ENCODE measurements at places on chromosomes 7 and 10.

- DNase-seq = no peak
These were observed 12.6 kb downstream of the FFAR4 start for GRCh38 chr10:93579089-93579488.

DNA sequence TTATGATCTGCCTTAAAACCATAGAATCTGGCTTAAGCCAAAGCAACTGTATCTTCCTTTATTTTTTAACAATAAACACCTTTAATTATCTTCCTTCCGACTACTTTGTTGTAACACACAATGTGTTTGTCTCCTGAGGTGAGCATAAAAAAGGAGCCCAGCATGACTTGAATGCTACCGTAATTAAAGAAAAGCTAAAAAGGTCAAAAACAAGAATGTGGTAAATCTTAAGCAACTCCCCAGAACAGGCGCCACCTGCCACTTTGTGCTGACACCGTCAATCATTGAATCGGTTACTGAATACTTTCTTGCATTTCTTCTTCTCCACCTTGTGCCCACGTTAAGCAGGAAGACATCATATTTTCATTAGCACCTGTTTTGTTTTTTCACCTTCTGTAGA is 569.9 kb upstream of the C7orf33 start:
- DNase-seq = no peak

DNA sequence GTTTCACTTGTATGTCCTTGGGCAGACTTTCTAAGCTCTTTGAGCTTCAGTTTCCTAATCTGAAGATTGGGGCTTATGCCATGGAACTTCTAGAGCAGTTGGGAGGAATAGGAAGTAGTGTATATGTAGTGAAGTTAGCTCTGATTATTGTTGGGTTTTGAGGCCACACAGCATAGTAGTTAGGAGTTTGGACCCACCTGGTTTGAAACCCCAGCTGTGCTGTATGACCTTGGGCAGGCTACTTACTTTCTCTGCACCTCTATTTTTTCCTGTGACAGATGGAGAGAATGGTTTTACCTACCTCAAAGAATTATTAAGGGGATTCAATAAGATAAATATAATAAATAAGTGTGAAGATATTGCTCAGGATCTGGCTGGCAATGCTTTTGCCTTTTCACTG is 61.4 kb upstream of the ADRB1 start:
- no peak for DNase-seq

DNA sequence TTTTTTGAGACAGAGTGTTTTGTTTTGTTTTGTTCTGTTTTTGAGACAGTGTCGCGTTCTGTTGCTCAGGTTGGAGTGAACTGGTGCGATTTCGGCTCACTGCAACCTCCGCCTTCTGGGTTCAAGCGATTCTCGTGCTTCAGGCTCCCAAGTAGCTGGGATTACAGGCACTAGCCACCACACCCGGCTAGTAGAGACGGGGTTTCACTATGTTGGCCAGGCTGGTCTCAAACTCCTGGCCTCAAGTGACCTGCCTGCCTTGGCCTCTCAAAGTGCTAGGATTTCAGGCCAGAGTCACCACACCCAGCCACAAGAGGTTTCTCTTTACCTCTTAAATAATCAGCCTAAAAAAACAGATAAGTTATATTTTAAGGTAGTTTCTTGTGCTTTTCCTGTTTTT is 8.7 kb upstream of the ARHGAP12 start:
- no peak for DNase-seq

DNA sequence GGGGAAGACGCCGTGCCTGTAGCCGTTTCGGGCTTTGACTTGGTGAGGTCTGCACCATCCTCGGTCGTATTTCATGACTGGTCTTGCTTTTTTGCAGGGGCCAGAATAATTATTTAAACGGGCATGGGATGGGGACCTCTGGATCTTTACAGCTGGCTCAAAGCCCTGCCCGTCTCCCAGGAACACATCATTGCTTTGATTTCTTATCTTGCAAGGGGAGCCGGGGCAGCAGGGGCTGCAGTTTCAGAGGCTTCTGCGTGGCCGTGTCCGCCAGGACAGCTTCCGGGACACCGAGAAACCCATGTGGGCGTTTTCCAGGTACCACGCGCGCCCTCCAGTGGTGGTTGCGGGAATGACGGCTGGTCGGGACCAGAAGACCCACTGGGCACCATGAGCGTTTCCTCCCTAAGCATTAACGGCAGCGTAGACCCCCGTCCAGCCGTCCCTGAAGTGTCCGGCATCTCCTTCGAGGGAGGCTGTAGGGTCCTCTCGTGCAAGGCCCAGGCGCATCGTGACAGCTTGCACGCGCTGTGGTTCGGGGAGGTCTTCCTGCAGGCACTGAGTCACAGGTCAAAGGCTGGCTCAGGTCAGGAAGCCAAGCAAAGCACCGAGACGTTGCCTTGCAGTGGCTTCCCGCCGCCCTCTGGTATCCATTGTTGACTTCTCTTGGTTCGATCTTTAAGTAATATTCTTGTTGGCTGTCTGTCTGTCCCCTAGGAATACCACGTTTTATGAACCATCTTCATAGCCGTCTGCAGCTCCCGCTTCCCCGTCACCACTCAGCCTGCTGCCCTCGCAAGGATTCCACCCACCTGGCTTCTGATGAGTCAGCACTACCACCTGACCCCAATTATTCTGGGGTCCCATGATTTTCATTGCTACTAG is 16.2 kb upstream of the ZFAND2A start:
- peak; percentile 61 for DNase-seq

DNA sequence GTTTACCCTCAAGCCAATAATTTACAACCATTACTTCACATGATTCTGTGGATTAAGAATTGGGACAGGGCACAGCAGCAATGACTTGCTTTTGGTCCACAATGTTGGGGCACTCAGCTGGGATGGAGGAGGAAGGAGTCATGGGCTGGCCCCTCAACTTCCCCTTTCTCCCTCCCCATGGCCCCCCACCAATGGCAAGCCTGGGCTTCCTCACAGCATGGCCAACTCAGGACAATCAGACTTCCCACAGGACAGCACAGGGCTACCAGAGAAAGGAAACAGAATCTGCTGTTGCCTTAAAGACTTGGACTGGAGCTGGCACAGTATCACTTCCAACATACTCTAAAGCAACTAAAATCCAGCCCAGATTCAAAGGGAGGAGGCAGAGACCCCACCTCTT is 160.7 kb downstream of the PTPN20 start:
- DNase-seq = no peak

GRCh38 chr7:46283852-46284251 is 362.8 kb upstream of the IGFBP3 start:
- DNase-seq = no peak

GRCh38 chr10:102918817-102919245 is 737 bp downstream of the CNNM2 start:
- no peak for DNase-seq

DNA sequence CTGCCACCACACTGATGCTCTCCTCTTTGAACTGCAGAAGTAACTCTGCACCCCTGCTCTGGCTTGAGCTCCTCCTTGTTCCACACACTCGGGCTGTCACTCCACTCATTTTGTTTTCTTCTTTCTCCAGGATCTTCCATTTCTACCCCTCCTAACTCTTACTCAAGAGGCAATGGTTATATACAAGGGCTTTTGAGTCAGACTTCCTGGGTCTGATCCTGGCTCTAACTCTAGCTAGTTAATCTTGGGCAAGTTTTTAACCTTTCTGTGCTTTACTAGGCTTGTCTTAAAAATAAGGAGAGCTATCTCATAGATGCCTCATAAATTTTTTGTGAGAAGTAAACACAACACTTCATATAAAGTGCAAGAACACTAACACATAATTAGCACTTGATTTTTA is 45.3 kb upstream of the GNAI1 start:
- peak; percentile 25 for DNase-seq

DNA sequence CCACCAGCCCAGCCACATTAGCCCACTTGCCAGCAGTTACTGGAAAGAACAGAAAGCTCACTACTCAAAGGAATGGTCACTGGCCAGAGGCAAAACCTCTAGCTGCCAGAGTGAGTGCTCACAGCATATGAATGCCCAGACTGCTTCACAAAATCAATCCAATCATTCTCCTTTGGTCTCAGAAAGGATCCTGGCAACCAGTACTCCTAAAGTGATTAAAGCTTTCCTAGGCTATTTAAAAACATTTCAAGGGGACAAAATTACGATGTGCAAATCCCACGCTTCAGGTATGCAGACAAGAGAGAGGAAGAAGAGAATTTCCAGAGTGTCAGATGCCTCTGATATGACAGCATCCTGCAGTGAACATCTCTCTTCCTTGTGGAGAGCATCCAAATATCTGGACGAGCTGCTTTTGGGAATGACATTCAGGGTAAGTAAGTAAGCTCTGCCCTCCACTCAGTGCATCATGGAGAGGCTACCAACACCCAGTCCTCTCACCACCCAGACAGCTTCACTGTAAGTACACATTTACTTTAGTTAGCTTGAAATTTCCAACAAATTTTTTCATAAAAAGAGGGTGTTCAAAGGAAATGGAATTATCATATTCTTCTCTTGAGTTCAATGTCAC is 25.1 kb downstream of the ICA1 start:
- no peak for DNase-seq

DNA sequence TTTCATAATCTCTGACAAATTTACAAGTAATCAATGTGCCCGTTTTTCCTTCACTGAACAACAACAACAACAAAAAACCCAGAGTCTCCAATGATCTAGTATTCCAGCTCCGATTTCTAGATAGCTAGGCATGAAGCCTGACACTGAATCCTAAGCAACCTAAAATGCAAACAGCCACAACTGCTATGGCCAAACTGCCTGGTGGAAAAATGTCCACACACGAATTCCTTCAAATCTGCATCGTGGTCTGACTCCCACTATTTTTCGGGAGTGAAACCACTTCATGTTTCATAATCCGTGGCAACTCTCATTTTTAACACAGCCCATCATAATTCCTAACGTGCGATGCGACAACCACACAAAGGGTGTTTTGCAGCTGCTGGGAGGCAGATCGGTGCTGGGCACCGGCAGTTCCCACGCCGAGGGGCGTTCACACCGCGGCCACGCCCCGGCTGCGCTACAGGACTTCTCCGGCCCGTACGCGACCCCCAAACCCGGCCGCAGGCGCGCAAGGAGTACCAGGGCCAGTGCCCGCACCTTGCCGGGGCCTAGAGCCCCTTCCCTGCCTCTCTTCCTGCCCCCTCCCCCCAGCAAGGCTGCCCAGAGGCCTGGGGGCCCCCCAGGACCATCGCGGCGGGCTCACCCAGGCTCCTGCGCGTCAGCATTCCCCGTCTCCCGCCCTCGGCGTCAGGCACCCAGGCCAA is 814 bp downstream of the RUFY2 start:
- DNase-seq = peak; percentile 43

DNA sequence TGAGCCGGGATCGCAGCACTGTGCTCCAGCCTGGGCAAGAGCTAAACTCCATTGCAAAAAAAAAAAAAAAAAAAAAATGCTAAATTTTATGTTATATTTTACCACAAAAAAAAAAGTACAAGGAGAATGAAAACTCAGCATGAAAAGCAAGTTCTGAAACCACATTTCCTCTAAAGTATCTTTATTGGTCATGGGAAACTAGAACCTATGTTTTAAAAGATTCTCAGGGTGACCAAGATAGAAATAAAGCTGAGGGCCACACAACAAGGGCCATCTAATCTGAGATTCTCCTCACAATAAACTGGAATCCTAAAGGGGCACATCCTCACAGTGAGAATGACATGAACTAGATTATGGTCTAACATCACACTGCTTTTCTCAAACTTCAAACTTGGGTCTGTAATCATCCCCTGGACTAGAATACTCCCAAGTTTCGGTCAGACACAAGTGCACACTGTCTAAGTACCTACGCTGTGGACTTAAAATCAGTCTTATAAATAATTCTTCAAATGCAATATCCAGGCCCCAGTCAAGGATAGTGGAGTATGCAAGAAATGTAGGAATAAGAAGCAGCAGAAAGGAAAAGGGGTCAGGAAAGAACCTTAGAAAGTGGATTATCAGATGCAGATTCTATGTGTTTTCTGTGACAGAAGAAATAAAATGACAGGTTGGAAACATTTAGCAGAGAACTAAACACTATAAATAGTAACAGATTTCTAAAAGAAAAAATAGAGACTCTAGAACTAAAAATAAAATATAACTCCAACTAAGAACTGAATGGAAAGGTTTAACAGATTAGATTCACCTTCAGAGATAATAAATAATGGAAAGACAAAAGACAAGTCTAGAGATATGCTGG is 49.9 kb downstream of the COA1 start:
- DNase-seq = no peak

DNA sequence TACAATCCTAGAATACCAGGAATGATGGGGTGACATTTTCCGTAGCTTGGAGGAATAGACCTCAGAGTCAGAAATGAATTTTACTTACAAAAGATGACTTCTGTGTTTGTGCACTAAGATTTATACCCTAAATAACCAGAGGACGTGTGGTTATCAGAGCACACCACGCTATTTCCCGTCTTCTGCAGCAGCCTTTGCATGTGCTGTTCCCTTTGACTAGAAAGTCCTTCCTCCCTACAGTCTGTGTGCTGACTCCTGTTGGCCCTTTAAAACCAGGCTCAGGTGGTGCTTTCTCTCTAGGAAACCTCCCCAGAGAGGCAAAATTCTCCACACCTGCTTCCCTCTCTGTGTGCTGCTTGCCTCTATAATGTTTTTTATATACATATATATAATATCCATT is 73.3 kb upstream of the SMNDC1 start:
- no peak for DNase-seq

GRCh38 chr10:93926613-93927012 is 32.8 kb downstream of the SLC35G1 start:
- no peak for DNase-seq

Measured in HFFc6 (cell line).